ENCODE measurements at places on chromosomes 11 and 22. TPM values are rescaled to one million over a fixed set of nuclear protein-coding genes. Genes with fewer than 3 reads are reported as not detected.
A peak's percentile ranks its signal among the peaks of the same experiment; 100 is the strongest.

GRCh38 chr22:27631641-27632040, 169.9 kb downstream of the MN1 start:
- no peak for DNase-seq

GRCh38 chr11:44029977-44030911, 17.5 kb upstream of the ACCSL start:
- DNase-seq, result peak; percentile 40

- DNase-seq, result peak; percentile 64
Measured at GRCh38 chr11:77775936-77776335, 44.6 kb downstream of the RSF1 start.

DNA sequence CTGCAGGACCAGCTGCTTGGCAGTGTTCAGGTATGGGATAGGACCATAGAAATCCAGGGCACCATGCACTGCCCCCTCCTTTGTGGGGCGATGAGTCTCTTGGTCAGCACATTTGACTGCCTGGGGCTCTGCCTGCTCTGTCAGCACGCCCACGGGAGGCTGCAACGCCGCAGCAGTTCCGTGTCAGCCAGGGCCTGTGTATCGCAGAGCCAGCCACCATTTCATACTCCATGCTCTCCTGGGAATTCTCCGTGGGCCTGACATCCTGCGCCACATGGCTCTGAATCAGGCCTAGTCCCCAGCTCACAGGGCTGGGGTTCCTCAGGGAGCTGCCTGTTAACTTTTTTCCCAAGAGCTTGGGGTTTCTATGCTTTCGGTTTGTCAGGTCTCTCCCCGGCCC, 16.9 kb upstream of the RELT start:
- DNase-seq, result peak; percentile 66

- no peak for DNase-seq
Measured at GRCh38 chr11:70206226-70206981, 3.3 kb downstream of the FADD start.

DNA sequence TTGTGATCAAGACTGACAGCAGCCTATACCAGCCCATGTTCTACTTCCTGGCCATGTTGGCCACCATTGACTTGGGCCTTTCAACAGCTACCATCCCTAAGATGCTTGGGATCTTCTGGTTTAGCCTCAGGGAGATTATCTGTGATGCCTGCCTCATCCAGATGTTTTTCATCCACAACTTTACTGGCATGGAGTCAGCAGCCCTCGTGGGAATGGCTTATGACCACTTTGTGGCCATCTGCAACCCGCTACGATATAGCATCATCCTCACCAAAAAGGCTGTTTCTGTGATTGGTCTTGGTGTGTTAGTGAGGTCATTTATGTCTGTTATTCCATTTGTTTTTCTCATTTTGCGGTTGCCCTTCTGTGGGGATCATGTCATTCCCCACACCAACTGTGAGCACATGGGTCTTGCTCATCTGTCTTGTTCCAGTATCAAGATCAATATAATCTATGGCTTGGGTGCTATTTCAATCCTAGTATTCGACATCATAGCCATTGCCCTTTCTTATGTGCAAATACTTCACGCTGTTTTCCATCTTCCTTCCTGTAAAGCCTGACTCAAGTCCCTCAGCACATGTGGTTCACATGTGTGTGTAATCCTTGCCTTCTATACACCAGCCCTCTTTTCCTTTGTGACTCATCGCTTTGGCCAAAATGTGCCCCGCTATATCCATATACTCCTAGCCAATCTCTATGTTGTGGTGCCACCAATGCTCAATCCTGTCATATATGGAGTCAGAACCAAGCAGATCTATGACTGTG, 23.6 kb downstream of the OR52E1 start:
- DNase-seq, result no peak

DNA sequence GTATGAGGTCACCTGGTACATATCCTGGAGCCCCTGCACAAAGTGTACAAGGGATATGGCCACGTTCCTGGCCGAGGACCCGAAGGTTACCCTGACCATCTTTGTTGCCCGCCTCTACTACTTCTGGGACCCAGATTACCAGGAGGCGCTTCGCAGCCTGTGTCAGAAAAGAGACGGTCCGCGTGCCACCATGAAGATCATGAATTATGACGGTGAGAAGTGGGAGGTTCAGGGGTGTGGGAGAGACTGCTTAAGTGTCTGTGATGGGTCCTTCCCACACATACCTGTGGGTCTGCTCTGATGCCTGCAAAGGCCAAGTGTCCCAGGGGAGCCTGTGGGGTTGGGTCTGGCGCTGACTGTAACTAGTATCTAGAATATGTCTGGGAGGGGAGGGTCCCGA, 3.9 kb downstream of the APOBEC3G start:
- DNase-seq, result no peak

DNA sequence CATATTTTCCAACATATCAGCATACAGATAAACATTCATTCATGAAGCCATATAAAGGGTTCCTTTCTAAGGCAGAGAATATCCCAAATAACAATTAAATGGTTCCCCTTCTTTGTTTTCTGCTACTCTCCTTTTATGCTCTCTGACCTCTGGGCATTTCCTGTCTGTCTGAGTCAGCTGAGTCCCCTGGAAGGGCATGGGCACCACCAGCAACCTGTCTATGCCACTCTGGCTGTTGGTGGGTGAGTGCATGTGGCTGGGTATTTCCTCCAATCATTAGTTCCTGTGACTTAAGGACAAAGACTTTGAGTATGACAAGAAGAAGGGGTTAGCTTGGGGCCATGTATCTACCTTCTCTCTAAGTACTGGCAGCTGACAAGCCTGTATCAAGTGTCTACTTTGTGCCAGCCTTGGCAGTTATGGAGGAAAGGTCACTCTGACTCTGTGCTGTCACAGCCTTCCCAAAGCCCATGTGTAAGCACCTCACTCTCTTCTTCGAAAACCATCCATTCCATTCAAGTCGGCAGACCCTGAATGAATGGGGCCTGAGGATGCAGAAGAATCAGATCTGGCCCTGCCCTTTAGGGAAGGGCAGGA, 86.3 kb upstream of the PHOX2A start:
- DNase-seq, result peak; percentile 66

- no peak for DNase-seq
Measured at GRCh38 chr11:95570845-95571244, 218.7 kb downstream of the FAM76B start.

GRCh38 chr11:118892514-118892913, 8.8 kb downstream of the CXCR5 start:
- DNase-seq, result no peak

OR2AT4 gene
- total RNA-seq, result not detected

RAG2 gene
- not detected for total RNA-seq

GAS2L1 gene
- total RNA-seq, result 47.1 TPM

GDPD4 gene
- not detected for total RNA-seq

KRTAP5-7 gene
- not detected for total RNA-seq

SUSD2 gene
- total RNA-seq, result 0.26 TPM
